ENCODE measurements at places on chromosomes 13 and 19.

GRCh38 chr13:109139346-109139745 is 509.9 kb downstream of the MYO16 start:
- no peak for DNase-seq

GRCh38 chr19:48499316-48500090 is 12.1 kb downstream of the LMTK3 start:
- no peak for DNase-seq

DNA sequence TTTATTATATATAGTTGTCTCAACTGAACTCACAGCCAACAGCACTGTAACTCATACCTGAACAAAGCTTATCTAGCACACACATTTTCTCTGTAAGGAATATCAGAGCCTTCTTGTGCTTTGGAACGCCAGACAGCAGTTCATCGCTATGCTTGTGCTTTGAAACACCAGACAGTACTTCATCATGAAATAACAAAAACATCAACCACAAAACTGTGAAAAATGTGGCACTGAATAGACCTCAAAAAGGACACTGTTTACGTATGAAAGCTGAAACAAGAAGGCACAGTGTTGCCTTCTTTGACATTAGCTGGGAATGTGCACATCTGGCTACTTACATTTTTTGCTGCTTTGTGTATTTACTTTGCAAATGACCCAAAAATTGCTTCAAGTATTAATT is 160.2 kb downstream of the PDS5B start:
- no peak for DNase-seq

GRCh38 chr19:8253678-8254077 is 44.5 kb downstream of the CERS4 start:
- DNase-seq, result no peak

GRCh38 chr13:26508885-26509284 is 48.6 kb upstream of the WASF3 start:
- no peak for DNase-seq

DNA sequence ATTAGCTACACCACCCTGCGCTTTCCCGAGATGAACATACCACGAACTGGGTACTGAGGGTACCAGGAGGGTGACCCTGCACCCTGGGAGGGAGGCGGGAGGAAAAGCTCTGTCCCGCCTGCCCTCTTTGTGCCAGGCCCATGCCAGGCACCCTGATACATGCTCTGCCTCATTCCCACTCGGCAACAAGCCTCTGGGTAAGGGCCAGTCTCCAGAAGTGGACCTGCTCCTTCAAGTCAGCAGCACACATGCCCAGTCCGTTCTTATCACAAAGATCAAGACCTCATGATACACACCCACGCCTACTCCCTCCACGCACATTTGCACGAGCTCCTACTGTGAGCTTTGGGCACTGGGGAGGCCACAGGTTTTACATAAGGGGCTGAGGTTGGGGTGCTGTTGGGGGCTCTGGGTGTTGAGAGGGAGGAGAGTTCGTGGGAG is 2.0 kb upstream of the FFAR1 start:
- DNase-seq, result no peak

- peak; percentile 59 for DNase-seq
These were observed 915 bp downstream of the SHC2 start for GRCh38 chr19:459724-460511.

GRCh38 chr13:37615276-37615675 is 16.7 kb upstream of the POSTN start:
- DNase-seq, result no peak

GRCh38 chr13:40370661-40371060 is 295.8 kb downstream of the FOXO1 start:
- no peak for DNase-seq

- peak; percentile 39 for DNase-seq
These were observed 1.2 kb downstream of the LYPD3 start for GRCh38 chr19:43464134-43464775.

DNA sequence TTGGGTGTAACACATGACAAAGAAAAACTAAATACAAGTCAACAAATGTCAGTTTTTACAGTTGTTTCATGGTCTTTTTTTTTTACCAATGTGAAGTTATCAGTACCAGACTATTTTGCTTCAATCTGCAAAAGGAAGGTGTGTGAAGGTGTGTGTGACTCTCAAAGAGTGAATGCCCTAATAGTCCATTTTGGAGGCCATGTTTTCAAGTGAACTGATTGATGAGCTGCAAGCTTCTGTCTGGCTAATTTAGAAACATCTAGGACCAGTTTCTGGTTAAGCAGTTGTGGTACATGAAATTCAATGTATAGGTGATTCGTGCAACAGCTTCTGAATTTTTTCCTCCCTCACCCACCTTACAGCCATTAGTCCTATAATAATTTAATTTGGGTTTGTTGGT is 16.1 kb downstream of the KLF5 start:
- DNase-seq, result no peak

- no peak for DNase-seq
These were observed 5.6 kb downstream of the PTOV1 start for GRCh38 chr19:49856574-49857021.

DNA sequence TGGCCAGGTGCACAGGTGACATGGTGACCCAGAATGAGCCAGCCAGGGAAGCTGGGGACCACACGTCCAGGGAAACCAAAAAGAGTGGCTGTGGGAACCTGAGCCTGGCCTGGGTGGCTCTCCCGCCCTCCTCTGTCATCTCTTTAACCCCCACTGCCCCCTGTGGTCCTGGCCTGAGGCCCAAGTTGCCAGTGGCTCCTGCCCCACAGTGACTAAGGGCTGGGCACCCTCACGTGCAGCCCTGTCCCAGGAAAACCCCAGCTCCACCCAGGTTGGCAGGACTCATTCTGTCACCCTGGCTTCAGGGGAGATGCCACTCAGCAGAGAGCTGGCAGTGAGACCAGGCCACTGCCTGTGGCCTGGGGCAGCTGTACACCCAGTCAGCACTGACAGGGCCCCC is 30.6 kb upstream of the ISYNA1 start:
- no peak for DNase-seq

DNA sequence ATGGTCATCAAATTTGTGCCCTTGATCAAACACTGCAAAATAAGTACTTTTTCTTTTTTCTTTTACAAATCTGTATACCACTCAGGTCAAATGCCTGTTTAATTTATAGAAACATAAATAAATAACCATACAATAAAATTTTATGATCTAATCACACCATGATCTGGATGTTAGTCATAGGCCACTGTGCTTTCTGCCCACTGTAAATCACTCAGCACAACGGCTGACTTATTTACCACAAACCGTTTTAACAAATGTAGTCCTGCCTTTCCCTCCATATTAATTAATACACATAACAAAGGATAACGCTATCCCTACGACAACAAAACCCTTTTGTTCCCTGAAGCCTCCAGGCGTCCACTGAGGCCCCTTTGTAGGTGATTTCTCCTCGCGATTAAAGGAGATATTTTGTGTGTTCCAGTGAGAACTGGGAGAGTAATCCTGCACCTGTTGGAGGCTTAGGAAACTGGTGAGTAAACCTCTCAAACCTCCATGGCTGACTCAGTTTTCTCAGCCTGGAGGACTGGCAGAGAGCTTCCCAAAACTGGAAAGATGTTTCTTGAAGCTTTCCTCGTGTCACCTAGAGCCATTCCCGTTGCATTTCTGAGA is 477.1 kb upstream of the SGCG start:
- no peak for DNase-seq

GRCh38 chr19:55581145-55581822 is 636 bp upstream of the ZNF579 start:
- peak; percentile 58 for DNase-seq

Measured in SHP77 (cell line).